ENCODE measurements at places on chromosomes 12 and 14. TPM values are rescaled to one million over a fixed set of nuclear protein-coding genes. Genes with fewer than 3 reads are reported as not detected.

Gene PLA2G1B
- polyA plus RNA-seq: not detected

Gene EPS8
- polyA plus RNA-seq: 41.4 TPM

Gene HRK
- polyA plus RNA-seq: 0.29 TPM

Gene SMOC1
- 2.9 TPM for polyA plus RNA-seq

Gene RNF212B
- polyA plus RNA-seq: 0.80 TPM

Gene BBS10
- 16.3 TPM for polyA plus RNA-seq

Gene FERMT2
- polyA plus RNA-seq: 97.0 TPM

Gene CCDC197
- polyA plus RNA-seq: not detected

Gene SLCO1B1
- not detected for polyA plus RNA-seq
